ENCODE measurements at places on chromosomes 5 and 9. TPM values are rescaled to one million over a fixed set of nuclear protein-coding genes. Genes with fewer than 3 reads are reported as not detected.

Gene ARID3C
- total RNA-seq: not detected

Gene PLAC8L1
- 0.51 TPM for total RNA-seq

Gene GNAQ
- total RNA-seq: 1.4 TPM

Gene BTNL3
- not detected for total RNA-seq

Gene ZFP37
- total RNA-seq: 3.6 TPM

Gene MTAP
- total RNA-seq: 28.8 TPM

Gene LCN1
- not detected for total RNA-seq

Gene MIER3
- 23.2 TPM for total RNA-seq

Gene ERBIN
- total RNA-seq: 106 TPM

Gene TRMO
- total RNA-seq: 40.2 TPM

Gene LCN15
- not detected for total RNA-seq

Gene SLC34A3
- not detected for total RNA-seq

Gene MAN1B1
- 80.9 TPM for total RNA-seq

Gene DENND4C
- 52.4 TPM for total RNA-seq

Gene EMB
- total RNA-seq: 95.5 TPM

Gene MSX2
- total RNA-seq: not detected

Gene PCSK5
- total RNA-seq: not detected

Gene SH3RF2
- total RNA-seq: not detected

Gene CHMP5
- 29.7 TPM for total RNA-seq

Gene ACER2
- 5.5 TPM for total RNA-seq

Gene C9
- total RNA-seq: not detected

Gene PCDHA9
- total RNA-seq: not detected

Gene TRIM14
- total RNA-seq: 22.4 TPM

Gene LMBRD2
- total RNA-seq: 10.0 TPM

Gene WNT8A
- not detected for total RNA-seq

Gene SLC6A18
- not detected for total RNA-seq

Gene MTMR12
- total RNA-seq: 29.4 TPM

All from B cell (primary cell).